NCI-H2081 treated with DMSO at 0.1 percent for 48 hours (cell line): ENCODE measurements at places on chromosomes 6 and 20.

DNA sequence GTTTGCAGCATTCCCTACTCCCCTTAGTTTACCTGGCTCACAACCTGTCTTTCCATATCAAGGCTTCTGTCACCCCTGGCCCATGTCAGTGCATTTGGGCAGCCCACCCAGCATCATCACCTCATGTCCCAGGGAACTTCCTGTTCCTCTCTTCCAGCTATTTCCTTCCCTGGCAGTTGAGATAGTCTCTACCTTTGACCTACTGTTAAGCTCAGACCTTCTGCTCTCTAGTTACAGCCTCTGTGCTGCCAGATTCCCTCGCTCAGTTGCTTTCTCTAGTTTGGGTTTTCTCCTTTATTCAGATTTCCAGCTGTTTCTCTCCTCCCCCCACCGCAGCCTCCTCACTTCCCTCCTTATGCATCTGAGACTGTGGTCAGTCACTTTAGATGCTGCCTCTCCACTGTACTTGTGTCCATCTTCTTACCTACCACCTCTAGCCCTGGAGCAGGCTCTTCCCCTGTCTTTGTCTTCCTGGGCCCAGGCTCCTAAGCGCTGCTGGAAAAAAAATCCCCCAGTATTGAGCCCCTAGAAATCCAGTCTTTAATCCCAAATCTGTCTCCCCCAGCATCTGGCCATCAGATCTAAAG lies 16.3 kb downstream of the PTPN1 start:
- no peak for DNase-seq

GRCh38 chr6:96450082-96450769 lies 71.4 kb upstream of the UFL1 start:
- no peak for DNase-seq

- no peak for DNase-seq
These were observed 492.4 kb downstream of the RFPL4B start for GRCh38 chr6:112839525-112839961.

DNA sequence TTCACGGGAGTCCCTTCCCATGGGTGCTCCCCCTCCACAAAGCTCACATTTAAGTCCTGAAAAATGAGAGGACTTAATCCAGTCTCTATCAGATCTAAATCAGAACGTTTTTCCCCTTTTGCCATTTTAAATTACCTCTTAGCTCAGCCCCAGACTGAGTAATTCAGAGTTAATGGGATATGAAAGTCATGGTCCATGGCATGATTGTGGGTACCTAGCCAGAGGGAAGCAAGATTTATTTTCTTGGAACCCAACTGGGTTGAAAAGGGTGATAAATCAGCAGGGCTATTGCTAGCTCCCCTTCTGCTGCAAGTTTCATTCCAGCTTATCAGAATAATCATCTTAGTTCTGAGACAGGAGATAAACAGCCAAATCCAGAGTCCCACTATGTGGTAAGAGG lies 320.2 kb upstream of the CHD6 start:
- DNase-seq = no peak

GRCh38 chr6:43703512-43704429 lies 16.2 kb upstream of the MRPS18A start:
- DNase-seq = no peak

DNA sequence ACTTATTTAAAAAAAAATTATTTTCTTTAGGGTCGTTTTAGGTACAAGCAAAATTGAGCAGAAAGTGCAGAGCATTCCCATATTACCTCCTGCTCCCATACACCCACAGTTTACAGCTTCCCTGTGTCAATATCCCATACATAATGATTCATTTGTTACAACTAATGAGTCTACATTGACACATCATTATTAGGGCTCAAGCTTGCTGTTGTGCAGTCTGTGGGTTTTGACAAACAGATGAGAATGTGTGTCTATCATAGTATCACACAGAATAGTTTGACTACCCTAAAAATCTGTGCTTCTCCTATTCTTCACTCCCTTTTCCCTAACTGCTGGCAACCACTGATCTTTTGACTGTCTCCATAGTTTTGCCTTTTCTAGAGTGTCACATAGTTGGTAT lies 9.4 kb downstream of the PSMF1 start:
- no peak for DNase-seq

- no peak for DNase-seq
These were observed 470.4 kb downstream of the CDH26 start for GRCh38 chr20:60428651-60429050.

GRCh38 chr6:97703661-97704060 lies 420.6 kb upstream of the MMS22L start:
- no peak for DNase-seq

GRCh38 chr6:98764373-98764911 lies 69.9 kb upstream of the POU3F2 start:
- no peak for DNase-seq
